ENCODE measurements at places on chromosomes 2 and 18. TPM values are rescaled to one million over a fixed set of nuclear protein-coding genes. Genes with fewer than 3 reads are reported as not detected.
A peak's percentile ranks its signal among the peaks of the same experiment; 100 is the strongest.

- peaks cover 26% of the 10 kb centered on the region for H3K27me3 ChIP-seq
- H3K4me1 ChIP-seq, result no peaks in the 10 kb centered on the region
- no peak overlapping the region for H3K4me3 ChIP-seq
These were observed 26.2 kb downstream of the CERS6 start for GRCh38 chr2:168482269-168482668.

DNA sequence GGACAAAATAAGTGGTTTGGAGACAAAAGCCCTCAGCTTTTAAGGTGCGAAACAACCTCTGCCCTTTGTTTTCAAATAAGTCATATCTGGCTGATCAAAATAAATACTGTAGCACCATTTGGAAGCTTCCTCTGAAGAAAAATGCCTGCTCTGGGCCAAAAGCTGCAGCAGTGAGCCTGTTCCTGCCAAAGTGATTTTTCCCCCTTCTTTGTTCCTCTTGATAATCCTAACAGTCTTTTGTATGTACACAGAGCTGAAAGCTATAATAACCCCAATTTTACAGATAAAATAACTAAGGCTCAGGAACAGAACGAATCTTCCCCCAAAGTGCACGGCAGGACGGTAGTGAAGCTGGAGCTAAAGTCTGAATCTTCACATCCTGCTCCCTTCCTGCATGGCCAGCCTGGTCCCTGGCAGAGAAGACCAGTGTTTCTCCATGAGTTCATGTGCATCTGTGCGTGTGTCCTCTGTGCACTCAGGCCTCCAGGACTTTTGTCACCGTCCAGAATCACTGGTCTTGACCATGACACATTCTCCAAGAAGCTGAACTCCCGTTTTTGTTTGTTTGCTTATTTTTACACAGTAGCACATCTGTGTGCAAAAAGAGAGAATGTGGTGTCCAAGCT, 2114.1 kb upstream of the PIK3C3 start:
- H3K27me3 ChIP-seq, result no peaks in the 10 kb centered on the region
- H3K4me3 ChIP-seq, result no peak overlapping the region
- H3K4me1 ChIP-seq, result no peaks in the 10 kb centered on the region
- H3K36me3 ChIP-seq, result no peaks in the 10 kb centered on the region

GRCh38 chr18:56302156-56302555, 336.2 kb downstream of the TXNL1 start:
- DNase-seq, result no peak
- H3K27me3 ChIP-seq, result no peaks in the 10 kb centered on the region
- H3K36me3 ChIP-seq, result no peaks in the 10 kb centered on the region
- no peaks in the 10 kb centered on the region for H3K4me1 ChIP-seq
- H3K4me3 ChIP-seq, result no peak overlapping the region
- H3K27ac ChIP-seq, result no peak overlapping the region

DNA sequence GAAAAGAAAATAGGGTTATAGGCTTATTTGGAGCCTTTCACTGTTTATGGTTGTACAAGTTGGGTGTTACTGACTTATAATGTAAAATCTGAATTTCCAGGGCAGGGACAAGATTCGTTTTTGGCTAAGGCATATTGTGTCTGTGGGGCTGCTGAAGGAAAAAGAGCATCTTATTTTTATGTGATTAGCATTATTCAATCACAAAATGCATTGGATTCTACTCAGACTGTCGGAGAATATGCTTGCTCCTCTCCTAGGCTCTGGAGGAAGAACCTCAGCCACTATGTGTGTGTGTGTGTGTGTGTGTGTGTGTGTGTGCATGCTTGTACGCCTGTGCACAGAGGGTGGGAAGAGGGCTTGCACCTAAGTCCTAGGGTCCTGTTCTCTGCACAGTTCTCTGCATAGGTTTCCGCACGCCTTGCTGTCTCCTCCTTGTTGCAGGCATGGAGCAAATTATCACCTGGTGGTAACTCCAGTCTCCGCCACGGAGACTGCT, 44.3 kb downstream of the AGAP1 start:
- no peaks in the 10 kb centered on the region for H3K36me3 ChIP-seq
- H3K4me3 ChIP-seq, result no peak overlapping the region
- H3K27ac ChIP-seq, result no peak overlapping the region
- no peaks in the 10 kb centered on the region for H3K4me1 ChIP-seq

- H3K4me3 ChIP-seq, result no peak overlapping the region
- peak; percentile 36 for DNase-seq
- no peaks in the 10 kb centered on the region for H3K27me3 ChIP-seq
- H3K4me1 ChIP-seq, result no peaks in the 10 kb centered on the region
These were observed 76.5 kb downstream of the SFXN5 start for GRCh38 chr2:72994991-72995380.

DNA sequence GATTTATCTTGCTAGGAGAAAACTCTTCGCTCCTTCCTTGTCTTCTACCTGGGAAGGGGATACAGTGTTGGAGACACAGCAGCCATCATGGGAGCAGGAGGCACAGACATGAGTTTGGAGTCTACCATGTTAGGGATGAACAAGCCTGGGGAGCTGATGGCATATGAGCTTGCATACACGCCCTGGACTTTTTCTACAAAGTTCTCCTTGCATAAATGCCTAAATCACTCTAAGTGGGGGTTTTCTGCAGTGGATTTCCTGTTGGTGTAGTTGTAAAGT, 3.6 kb upstream of the HS1BP3 start:
- no peak overlapping the region for H3K27ac ChIP-seq
- no peak for DNase-seq
- H3K4me3 ChIP-seq, result no peak overlapping the region

GRCh38 chr2:24771764-24772586, 21.2 kb downstream of the PTRHD1 start:
- H3K4me1 ChIP-seq, result peaks cover under 1% of the 10 kb centered on the region
- no peak overlapping the region for H3K4me3 ChIP-seq
- H3K36me3 ChIP-seq, result peaks cover 11% of the 10 kb centered on the region
- no peak for DNase-seq
- H3K27me3 ChIP-seq, result peaks cover 5% of the 10 kb centered on the region

DNA sequence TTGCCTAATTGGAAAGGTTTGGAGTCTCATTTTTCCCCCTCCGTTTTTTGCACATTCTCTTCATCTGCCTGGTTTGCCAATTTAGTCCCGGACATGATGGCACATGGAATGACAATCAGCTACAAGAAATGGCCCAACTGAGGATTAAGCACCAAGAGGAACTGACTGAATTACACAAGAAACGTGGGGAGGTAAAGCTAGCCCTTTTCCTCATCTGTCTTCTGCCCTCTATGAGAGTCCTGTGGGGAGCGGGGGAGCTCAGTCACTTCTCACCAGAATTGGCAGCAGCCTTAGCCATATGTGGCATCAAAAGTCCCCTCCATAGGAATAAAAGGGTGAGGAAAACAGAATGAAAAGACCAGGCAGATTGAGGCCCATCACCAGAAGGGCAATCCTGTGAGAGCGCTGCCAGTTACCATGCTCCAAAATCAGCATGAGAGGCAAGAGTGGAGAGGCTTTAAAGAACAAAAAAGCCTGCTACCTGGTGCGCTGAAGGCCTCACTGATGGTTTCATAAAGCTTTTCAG, 11.6 kb downstream of the ATG16L1 start:
- H3K4me1 ChIP-seq, result peaks cover 76% of the 10 kb centered on the region
- DNase-seq, result no peak
- H3K4me3 ChIP-seq, result no peak overlapping the region
- peak overlapping the region; percentile 81 for H3K27ac ChIP-seq
- H3K27me3 ChIP-seq, result no peaks in the 10 kb centered on the region

- no peaks in the 10 kb centered on the region for H3K36me3 ChIP-seq
- H3K4me3 ChIP-seq, result no peak overlapping the region
These were observed 360.6 kb downstream of the ZNF521 start for GRCh38 chr18:24991141-24992060.

DNA sequence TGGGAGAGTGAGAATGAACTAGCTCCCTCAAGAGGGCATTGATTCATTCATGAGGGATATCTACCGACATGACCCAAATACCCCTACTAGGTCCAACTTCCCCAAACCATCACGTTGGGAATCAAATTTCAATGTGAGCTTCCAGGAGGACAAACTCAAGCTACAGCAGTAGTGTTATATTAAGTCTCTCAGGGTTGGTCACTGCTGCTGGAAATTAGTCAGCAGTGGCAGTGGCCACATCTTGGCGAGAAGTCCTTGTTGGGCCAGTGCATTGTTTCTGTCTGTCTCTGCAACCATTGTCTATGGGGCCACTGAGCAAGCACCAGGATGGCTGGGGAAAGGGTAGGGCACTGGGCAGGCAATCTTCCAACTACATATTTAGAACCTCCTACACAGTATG, 47.5 kb downstream of the THUMPD2 start:
- H3K27me3 ChIP-seq, result no peaks in the 10 kb centered on the region
- no peak overlapping the region for H3K27ac ChIP-seq
- H3K36me3 ChIP-seq, result peaks cover 24% of the 10 kb centered on the region
- DNase-seq, result no peak

DNA sequence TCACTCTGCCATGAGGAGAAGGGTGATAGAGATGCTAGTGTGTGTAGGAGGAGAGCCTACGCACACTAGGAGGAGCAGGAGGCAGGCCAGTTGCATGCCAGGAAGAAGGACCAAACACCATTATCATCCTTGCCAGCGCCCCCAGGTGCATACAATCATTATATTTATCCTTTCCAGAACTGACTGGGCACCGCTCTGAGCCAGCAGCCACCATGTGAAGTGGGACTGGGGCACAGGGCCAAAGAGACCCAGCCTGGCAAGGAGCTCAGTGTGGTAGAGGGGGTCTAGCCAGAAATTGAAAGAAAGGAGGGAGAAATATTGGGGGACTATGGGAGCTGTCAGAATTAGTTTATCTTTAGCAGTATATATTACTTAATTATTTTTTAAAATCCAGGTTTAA, 8.3 kb upstream of the GPR148 start:
- no peaks in the 10 kb centered on the region for H3K4me1 ChIP-seq
- peaks cover 10% of the 10 kb centered on the region for H3K27me3 ChIP-seq
- no peak overlapping the region for H3K4me3 ChIP-seq
- no peaks in the 10 kb centered on the region for H3K36me3 ChIP-seq

GRCh38 chr2:202847693-202848524, 23.7 kb downstream of the ICA1L start:
- DNase-seq, result no peak
- no peak overlapping the region for H3K4me3 ChIP-seq
- peaks cover 4% of the 10 kb centered on the region for H3K36me3 ChIP-seq
- H3K27ac ChIP-seq, result no peak overlapping the region
- peaks cover 2% of the 10 kb centered on the region for H3K4me1 ChIP-seq
- no peaks in the 10 kb centered on the region for H3K27me3 ChIP-seq

DNA sequence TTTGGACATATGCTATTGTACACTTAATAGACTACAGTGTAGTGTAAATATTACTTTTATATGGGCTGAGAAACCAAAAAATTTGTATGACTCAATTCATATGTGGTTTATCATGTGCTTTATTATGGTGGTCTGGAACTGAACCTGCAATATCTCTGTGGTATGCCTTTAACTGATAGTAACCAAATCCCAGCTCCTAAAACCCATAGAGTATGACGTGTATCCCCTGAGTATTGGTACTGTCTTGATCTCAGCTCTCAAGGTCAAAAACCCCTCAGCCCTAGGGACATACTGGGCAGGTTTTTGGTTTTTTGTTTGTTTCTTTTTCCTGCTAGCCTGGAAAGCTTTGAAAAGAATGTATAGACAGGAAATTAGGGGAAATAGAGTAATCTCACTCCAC, 42.2 kb upstream of the ARHGAP15 start:
- H3K4me1 ChIP-seq, result peaks cover 41% of the 10 kb centered on the region
- H3K27me3 ChIP-seq, result no peaks in the 10 kb centered on the region

GRCh38 chr18:23317975-23318675, 135.0 kb upstream of the RIOK3 start:
- H3K27me3 ChIP-seq, result no peaks in the 10 kb centered on the region
- H3K36me3 ChIP-seq, result peaks cover 6% of the 10 kb centered on the region
- DNase-seq, result no peak
- H3K27ac ChIP-seq, result no peak overlapping the region
- H3K4me3 ChIP-seq, result no peak overlapping the region

DNA sequence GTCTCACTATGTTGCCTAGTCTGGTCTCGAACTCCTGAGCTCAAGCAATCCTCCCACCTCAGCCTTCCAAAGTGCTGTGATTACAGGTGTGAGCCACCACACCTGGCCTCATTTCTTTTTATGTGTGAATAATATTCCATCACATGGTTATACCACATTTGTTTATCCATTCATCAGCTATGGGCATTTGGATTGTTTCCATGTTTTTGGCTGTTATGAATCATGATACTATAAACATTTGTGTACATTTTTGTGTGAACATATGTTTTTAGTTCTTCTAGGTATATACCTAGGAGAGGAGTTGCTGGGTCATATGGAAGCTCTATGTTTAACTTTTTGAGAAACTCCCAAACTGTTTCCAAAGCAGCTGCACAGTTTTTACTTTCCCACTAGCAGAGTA, 24.4 kb downstream of the PKP4 start:
- no peaks in the 10 kb centered on the region for H3K27me3 ChIP-seq
- H3K4me1 ChIP-seq, result peaks cover 23% of the 10 kb centered on the region
- H3K27ac ChIP-seq, result no peak overlapping the region
- H3K4me3 ChIP-seq, result no peak overlapping the region
- DNase-seq, result no peak
- peaks cover 6% of the 10 kb centered on the region for H3K36me3 ChIP-seq

- no peaks in the 10 kb centered on the region for H3K36me3 ChIP-seq
- H3K27me3 ChIP-seq, result peaks cover 14% of the 10 kb centered on the region
- H3K4me3 ChIP-seq, result no peak overlapping the region
- no peak for DNase-seq
These were observed 3.6 kb upstream of the PLB1 start for GRCh38 chr2:28492282-28492681.

DNA sequence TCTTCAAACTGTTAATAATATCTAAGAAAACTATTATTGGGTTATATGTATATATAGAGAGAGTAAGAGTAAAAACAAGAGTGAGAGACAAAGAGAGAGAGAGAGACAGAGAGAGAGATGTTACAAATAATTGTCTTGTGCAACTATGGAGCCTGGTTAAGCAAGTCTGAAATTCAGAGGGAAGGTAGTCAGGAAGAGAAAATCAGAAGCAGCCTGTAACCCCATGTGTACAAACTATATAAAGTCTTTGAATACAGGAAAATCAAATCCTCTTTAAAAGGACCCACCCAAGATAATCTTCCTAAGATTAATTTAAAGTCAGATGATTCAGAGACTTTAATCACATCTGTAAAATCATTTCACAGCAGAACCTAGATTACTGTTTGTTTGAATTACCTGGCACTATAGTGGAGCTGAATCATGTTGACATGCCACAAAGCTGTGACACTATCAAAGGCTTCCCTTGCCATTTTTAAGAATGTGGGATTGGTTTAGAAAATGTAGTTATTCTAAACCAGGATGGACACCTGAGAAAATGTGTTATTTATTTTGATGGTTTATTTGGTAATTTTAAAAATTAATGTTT, 301.7 kb upstream of the FSIP2 start:
- H3K36me3 ChIP-seq, result no peaks in the 10 kb centered on the region
- H3K4me3 ChIP-seq, result no peak overlapping the region
- H3K27me3 ChIP-seq, result no peaks in the 10 kb centered on the region
- no peak for DNase-seq

The DSC2 gene
- not detected for total RNA-seq

The IL37 gene
- not detected for total RNA-seq

The FEV gene
- total RNA-seq, result not detected

The IL36A gene
- total RNA-seq, result 0.42 TPM

The MBP gene
- 101 TPM for total RNA-seq

The TXNDC9 gene
- 29.0 TPM for total RNA-seq

The CERKL gene
- not detected for total RNA-seq

The SAG gene
- 0.09 TPM for total RNA-seq

The GPC1 gene
- total RNA-seq, result 3.2 TPM

The LOXL3 gene
- 0.76 TPM for total RNA-seq

The VAMP8 gene
- 124 TPM for total RNA-seq

The CAPN13 gene
- not detected for total RNA-seq

Measured in activated CD8-positive, alpha-beta memory T cell treated with anti-CD3 and anti-CD28 coated beads, Interleukin-2, amount 10 ng/mL, durations not matched to agents 7 days and 5 days (primary cell).